ENCODE measurements at places on chromosomes 5 and 9.

DNA sequence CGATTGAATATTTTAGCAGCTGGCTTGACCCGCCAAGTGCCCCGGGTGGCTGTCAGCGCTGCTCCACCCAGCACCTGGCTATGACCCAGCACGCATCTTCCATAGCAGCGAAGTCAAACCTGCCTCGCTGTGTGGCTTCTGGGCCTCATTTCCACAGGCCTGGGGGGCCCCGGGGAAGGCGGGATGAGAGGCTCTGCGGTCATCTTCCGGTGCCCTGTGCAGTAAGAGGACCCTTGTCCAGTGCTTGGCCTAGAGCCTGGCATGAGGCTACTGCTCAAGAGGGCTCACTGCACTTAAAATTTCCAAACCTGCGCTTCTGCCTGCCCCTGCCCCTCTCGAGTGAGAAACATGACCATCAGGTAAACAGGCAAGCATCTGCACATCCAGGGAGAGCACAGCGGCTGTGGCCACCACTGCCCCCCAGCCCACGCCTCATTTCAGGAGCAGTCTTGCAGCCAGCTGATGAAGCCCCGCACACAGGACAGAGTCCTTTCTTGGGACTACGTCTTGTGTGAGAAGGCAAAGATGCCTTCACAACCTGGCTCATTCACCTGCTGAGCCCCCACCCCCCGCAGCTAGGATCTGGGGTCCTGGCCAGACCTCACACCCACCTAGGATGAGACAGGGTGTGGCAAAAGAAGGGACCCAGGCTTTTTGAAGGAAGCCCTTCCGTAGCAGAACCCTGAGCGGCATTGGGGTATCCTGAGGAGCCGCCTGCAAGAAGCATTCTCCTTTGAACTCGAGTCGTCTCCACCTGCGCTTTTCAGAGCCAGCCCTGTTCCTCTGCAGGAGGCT, 69.5 kb upstream of the UNC5A start:
- no peak for DNase-seq

DNA sequence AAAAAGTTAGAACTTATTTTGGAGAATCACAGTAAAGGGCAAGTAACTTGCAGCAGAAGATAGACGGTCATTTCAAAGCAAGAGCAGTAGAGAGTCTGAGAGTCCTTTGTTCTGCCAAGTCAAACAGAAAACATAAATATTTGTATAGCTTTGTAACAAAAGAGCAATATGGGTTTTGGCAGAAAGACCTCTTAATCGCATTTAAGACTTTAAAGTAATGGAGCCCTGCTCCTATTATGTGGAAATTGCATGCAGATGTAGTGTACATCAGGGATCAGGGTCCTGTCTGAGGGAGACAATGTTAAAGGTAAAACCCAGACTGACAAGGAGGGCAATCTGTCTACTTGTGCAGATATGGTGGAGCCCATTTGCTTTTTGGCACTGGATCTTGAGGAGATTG, 87.2 kb downstream of the PGM5 start:
- DNase-seq: no peak

GRCh38 chr5:136906545-136906944, 541.2 kb upstream of the TRPC7 start:
- DNase-seq: no peak

- no peak for DNase-seq
These were observed 39.2 kb downstream of the NADK2 start for GRCh38 chr5:36202521-36202961.

DNA sequence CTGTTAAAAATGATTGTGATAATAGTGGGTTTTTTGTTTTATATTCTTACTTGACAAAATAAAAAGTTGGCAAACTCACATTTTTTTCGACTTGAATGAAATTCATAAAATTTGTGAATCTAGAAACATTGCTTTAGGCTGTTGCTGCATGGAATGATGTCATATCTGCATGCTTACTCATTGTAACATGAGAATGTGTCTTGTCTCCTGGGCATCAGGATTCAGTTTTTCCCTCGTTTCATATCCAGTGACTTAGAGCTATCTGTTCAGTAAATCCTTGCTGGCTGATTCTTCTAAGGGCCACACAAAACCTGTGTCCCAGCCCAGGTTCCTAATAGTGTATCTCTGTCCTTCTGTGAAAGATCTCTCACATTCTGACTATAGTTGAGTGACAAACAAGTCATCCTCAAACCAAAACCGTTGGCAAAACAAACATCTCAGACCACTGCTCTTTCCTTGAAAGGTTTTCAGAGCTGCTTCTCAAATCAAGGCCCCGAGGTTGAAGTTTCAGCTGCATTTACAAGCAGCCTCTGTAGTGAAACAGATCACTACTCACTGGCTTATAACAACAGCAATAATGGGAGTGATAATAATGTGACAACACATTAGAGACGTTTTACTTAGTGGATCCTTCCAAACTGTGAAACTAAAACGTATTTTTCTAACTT, 95.0 kb downstream of the NPR3 start:
- no peak for DNase-seq

GRCh38 chr5:87313216-87313615, 45.5 kb downstream of the RASA1 start:
- DNase-seq: no peak

DNA sequence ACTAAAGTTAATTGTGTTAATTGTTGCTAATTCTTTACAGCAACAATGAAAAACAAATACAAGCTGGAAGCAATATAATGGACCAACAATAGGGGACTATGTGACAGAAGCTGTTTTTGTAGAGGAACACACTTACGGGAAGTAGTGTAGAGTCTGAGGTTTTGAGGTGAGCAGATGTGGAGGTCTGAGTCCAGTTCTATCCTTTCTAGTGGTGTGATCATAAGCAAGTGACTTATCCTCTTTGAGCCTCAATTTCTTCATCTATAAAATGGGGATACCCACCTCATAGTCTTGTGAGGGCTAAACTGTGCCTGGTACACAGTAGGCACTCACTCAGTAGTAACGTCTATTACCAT, 28.3 kb downstream of the ALG2 start:
- no peak for DNase-seq

DNA sequence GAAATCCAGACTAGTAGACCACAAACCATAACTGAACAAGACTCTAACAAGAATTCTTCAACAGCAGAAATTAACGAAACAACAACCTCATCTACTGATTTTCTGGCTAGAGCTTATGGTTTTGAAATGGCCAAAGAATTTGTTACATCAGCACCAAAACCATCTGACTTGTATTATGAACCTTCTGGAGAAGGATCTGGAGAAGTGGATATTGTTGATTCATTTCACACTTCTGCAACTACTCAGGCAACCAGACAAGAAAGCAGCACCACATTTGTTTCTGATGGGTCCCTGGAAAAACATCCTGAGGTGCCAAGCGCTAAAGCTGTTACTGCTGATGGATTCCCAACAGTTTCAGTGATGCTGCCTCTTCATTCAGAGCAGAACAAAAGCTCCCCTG, 68.6 kb downstream of the VCAN start:
- DNase-seq: no peak

DNA sequence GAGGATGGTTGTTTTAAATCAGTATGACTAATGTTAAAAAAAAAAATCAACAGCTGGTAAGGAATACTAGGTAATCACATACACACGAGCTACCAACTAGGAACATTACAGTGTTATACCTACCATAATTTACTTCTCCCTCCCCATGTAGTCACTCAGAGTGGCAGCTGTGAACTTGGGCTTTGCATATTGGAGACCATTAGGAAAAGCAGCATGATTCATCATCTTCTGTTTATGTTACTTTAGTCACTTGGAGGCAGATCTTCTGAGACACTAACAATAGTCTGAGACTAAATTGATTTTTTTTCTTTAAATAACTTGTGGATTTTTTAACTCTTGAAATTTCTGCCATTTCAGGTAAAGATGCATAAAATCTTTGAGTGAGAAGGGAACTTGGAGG, 141.5 kb upstream of the NR4A3 start:
- DNase-seq: no peak

- DNase-seq: no peak
These were observed 11.8 kb upstream of the REEP5 start for GRCh38 chr5:112933651-112934365.

DNA sequence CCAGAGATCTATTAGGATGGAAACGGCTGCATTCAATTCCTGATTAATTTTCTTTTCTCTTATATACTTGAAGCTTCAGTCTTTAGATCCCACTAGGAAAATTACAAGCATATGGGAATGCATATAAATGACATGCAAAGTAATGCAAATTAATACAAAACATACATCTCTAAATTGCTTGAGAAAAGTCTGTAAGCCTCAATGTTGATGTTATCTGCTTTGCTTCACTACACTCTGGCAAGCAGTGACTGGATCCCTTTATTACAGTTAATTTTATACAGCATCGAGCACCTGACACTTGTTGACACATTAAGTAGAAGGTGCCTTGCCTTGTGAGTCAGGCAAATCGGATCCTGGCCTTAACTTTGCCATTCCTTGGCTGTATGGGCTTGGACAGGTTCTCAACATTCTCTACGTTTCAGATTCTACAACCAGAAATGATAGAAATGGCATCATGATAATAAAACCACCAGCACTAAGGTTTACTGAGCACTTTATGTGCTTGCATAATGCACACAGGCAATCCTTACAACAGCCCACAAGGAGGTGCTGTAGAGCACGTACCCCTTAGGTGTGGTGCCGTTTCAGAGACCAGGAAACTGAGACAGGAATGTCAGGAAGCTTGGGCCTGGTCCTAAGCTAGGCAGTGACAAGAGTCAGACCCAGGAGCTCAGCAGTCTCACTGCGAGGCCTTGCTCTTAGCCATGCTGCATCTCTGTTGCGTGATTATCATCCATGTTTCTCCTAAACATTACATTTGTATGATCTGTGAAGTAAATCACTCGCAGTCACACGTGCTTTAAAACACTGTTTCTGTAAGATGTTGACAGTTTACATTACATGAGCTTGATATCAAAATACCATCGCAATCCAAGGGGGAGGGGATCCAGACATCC, 2.7 kb downstream of the GCNT4 start:
- peak; percentile 30 for DNase-seq

DNA sequence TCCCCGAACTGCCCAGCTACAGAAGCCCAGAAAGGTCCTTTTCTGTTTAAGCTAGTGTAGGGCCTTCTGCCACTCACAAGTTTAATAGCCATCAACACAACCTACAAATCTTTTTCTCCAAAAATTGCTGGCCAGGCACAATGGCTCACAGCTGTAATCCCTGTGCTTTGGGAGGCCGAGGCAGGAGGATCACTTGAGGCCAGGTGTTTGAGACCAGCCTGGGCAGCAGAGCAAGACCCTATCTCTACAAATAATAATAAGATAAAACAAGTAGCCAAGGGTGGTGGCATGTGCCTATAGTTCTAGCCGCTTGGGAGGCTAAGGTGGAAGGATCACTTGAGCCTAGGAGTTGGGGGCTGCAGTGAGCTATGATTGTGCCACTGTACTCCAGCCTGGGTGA, 176.4 kb downstream of the HSD17B3 start:
- no peak for DNase-seq

GRCh38 chr5:122237906-122238305, 74.1 kb upstream of the SNCAIP start:
- no peak for DNase-seq

- no peak for DNase-seq
These were observed 47.5 kb downstream of the VPS13A start for GRCh38 chr9:77224746-77225312.

DNA sequence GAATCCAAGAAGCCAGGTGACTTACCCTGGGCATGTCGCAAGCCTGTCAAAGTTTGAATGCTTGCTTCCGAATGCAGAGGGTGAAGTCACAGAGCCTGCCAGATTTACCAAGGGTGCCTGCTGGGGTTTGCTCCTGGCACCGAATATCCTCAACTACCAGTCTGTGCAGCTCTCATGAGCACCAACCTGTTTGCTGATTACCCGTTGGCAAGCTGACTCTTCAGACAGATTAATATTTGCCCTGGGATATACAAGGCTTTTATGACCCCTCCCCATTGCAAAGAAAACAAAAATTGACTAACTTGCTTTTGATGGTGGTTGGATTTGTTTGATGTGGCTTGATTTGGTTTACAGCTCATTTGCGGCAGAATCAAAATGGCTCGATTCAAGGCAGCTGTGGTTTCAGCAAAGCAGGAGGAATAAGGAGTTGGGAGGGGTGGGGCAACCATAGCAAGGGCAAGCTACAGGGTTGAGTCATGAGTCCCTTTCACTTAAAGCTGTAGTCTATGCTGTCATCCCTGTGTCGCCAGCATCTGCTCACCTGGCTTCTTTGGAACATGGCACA, 82.3 kb upstream of the AGXT2 start:
- peak; percentile 22 for DNase-seq

GRCh38 chr5:113336975-113337374, 97.8 kb downstream of the TSSK1B start:
- no peak for DNase-seq

DNA sequence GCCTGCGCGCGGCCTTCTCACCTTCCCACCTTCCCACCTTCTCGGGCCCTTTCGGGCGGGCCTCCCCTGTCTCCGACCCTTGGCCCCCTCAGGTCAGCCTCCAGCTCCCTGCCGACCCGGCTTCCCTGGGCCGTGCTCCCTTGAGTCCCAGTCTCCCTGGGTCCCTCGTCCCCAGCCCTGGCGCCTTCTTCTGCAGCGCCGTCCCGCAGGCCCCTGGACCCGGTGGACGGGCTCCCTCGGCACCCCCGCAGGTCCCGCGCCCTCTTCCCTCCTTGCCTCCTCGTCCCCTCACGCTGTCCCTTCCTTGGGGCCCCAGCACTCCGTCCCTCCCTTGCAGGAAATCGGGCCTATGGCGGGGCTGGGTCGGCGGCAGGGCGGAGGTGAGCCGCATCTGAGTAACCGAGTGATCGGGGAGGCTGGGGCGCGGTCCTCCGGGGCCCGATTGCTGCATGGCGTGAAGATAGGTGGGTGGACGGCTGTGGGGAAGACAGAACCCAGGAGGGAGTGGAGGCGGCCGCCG, 7.6 kb downstream of the ARPC5L start:
- DNase-seq: peak; percentile 36

- DNase-seq: no peak
These were observed 196.3 kb downstream of the ERCC6L2 start for GRCh38 chr9:96071815-96072124.

GRCh38 chr9:37531699-37532098, 44.5 kb downstream of the FBXO10 start:
- peak; percentile 26 for DNase-seq

GRCh38 chr5:80837679-80838078, 122.5 kb upstream of the RASGRF2 start:
- DNase-seq: no peak

- DNase-seq: no peak
These were observed 99.9 kb downstream of the PRR16 start for GRCh38 chr5:120564013-120564412.
